ENCODE measurements at places on chromosomes 11 and 22. TPM values are rescaled to one million over a fixed set of nuclear protein-coding genes. Genes with fewer than 3 reads are reported as not detected.

VPREB3 gene
- not detected for total RNA-seq

MPZL3 gene
- 13.1 TPM for total RNA-seq

MRGPRF gene
- total RNA-seq, result 5.9 TPM

TXNRD2 gene
- total RNA-seq, result 20.6 TPM

SHISAL1 gene
- 0.33 TPM for total RNA-seq

TMEM191C gene
- 1.3 TPM for total RNA-seq

CASP5 gene
- total RNA-seq, result not detected

Data from breast epithelium (tissue), 4 donors.